Activated CD8-positive, alpha-beta memory T cell treated with anti-CD3 and anti-CD28 coated beads for 1 hour (primary cell): ENCODE measurements at places on chromosomes 5 and 9.

- no peak for DNase-seq
These were observed 172.4 kb downstream of the IRX2 start for GRCh38 chr5:2579126-2579525.

- no peak for DNase-seq
These were observed 639.2 kb downstream of the NR2F1-AS1 start for GRCh38 chr5:92941806-92942205.

- no peak for DNase-seq
These were observed 24.0 kb upstream of the CDKN2B start for GRCh38 chr9:22033012-22033630.

DNA sequence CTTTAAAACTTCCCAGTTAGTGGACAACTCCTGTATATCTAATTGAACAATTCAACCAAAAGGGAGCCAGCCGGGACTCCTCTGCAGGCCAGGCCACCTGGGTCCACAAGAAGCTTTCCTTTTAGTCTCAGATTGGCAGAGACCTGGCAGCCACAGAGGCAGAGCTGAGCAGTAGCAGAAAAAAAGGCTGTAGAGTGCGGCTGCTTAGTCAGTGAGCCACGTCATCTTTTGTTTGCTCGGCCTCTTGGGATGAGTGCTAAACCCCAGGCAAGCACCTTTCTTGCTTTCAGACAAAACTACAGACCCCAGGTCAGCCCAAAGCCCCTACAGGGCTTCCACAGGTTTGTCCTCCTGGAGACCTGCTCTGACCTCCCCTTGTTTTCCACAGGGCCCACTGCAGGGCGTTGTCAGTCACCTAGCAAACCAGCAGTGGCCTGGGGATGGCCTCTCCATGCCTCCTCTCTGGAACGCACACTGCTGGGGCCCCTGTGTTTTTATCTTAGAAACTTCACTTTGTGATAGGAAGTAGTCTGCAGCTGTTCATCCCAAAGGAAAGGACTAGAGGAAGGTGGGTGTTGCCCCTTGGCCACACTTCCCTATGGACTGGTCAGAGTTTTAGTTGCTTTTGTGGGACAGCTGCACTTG lies 49.9 kb downstream of the SHB start:
- no peak for DNase-seq

DNA sequence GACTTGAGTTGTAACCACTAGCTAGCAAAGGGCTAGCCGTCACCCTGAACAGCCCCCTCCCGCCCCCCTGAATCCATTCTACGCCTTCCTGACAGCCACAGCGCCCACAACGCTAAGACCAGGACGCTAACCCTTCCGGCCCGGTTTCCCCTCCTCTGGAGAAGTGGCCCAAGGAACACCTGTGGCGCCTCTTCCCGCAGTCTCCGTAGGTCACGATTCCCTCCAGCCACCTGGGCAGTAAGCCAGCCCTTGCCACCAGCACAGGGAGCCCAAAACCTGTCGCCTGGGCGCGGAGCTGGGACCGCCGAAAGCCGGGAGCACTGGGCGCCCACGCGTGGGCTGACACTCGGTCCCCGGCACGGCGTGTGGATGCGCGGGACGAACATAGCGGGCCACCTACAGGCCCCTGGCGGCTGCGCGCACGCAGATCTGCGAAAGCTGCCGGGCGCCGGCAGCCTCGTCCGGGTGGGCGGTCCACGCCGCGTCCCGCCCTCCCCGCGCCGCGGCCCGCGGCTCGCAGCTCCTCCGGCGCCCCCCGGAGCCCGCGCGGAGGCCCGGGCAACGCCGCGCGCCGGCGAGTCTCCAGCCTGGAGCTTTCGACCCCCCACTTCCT lies 596 bp downstream of the IRF1 start:
- peak; percentile 42 for DNase-seq

DNA sequence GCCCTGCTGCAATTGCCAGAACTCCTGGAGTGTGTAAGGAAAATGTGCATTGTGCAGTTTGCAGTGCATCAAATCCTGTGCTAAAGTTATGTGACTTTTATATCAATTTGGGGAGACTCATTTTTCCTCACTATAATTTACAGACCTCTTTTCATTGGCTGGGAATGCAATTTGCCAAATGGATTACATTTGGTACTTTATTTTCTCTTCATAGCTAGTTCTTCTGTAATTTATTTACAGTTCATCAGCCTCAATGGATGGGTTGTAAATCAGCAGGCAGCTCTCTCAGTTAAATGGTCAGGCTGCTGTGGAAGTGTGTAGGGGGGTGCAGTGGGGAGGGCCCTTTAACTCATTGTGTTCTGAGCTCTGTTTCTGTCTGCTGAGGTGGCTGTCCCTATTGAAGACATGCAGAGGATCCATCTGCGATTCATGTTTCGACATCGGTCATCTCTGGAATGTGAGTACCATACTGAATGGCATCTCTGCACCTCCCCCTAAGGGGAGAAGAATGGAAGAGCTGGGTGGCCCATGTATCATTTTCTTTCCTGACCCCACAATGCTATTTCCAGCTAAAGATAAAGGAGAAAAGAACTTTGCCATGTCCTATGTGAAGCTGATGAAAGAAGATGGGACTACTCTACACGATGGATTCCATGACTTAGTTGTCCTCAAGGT lies 74.6 kb downstream of the DOCK2 start:
- no peak for DNase-seq

- DNase-seq, result no peak
These were observed 57.9 kb downstream of the PBX3 start for GRCh38 chr9:125805057-125805456.

DNA sequence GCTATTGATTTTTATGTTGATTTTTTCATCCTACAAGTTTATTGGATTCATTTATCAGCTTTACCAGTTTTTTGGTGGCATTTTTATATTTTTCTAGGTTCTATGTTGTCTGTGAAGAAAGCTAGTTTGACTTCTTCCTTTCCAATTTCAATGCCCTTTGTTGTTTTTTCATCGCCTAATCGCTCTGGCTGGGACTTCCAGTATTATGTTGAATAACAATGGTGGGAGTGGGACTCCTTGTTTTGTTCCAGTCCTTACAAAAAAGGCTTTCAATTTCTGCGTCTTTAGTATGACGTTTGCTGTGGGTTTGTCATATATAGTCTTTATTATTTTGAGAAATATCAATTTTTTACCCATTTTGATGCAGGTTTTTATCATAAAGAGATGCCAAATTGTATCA lies 175.6 kb upstream of the CCNH start:
- DNase-seq, result no peak

- DNase-seq, result no peak
These were observed 1.5 kb upstream of the TOR1B start for GRCh38 chr9:129801504-129801903.

- DNase-seq, result no peak
These were observed 55.2 kb upstream of the DAPK1 start for GRCh38 chr9:87442451-87442850.

- DNase-seq, result no peak
These were observed 52.5 kb downstream of the NUP214 start for GRCh38 chr9:131177898-131178297.

DNA sequence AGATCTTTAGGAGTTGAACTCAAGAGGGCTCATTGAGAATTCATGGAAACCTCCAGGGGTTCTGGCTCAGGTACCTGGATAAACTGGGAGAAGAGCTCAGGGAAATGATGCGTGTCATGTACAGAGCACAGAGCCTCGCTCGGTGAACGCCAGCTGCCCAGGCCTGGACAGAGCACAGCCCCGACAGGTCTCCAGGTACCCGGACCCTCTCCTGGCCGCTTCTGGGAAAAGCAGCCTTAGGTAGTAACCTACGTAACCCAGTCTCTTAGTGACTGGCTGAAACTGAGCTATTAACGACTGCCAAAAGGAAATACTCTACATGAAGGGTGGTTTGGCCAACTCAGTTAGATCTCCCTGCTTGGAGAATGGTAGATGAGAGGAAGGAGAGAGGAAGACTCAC lies 157.4 kb downstream of the TTLL11 start:
- DNase-seq, result no peak

DNA sequence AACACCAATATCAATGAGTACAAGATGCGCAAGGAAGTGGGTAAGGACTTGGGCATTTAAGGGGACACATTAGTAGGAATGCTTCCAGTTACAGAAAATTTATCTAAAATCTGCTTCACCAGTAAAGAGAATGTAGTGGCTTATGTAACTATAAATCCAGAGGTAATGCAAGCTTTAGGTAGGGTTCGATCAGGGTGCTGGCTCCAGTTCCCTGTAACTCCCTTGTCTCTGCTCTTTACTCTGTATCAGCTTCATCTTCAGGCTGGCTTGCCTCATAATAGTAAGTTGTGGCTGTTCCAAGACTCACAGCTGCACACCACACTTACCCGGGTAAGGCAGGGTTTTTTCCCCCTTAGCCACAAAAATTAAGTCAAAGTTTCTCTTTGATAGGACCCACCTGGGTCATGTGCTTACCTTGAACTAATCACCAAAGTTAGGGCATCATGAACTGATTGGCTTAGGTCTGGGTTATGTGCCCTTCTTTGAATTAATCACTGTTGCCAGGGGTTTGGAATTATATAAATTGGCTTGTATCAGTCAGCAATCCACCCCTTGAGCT lies 35.5 kb downstream of the ARHGEF37 start:
- no peak for DNase-seq

- no peak for DNase-seq
These were observed 79.1 kb upstream of the GOLM1 start for GRCh38 chr9:86178503-86178902.

GRCh38 chr5:162487528-162488525 lies 420.3 kb downstream of the GABRG2 start:
- DNase-seq, result no peak

- no peak for DNase-seq
These were observed 170.7 kb downstream of the TSSK1B start for GRCh38 chr5:113264046-113264445.

- no peak for DNase-seq
These were observed 105.7 kb downstream of the INSYN2B start for GRCh38 chr5:169874621-169875020.
